Caco-2 (cell line): ENCODE measurements at places on chromosomes 2 and 18.
A peak's percentile ranks its signal among the peaks of the same experiment; 100 is the strongest.

DNA sequence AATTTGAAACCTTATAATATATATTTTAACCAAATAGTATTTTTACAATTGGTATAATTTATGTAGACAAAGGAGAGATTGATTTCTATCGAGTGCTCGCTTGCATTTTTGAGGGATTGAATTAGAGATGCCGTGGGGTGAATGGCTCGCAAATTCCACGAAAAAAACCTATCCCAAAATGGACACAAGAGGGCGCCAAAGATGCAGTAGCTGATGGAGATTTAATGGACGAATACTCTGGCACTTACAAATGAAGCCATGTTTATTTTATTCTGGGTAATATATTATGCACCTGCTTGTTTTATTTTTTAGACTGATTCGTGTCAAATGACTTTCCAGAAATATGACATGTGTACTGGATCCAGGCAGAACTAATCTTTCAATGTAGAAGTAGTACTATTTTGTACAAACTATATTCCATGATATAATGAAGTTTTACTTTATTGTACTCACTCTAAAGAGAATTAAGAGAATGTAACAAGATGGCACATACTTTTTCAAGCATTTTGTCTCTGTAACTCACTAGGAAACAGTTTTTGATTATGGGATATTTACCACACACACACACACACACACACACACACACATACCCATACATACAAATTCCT, 505.4 kb downstream of the PLCL1 start:
- DNase-seq: no peak

GRCh38 chr2:174166261-174166660, 82.1 kb downstream of the OLA1 start:
- no peak for DNase-seq

- no peak for DNase-seq
Observed at GRCh38 chr2:231934441-231935206, 8.4 kb upstream of the NPPC start.

DNA sequence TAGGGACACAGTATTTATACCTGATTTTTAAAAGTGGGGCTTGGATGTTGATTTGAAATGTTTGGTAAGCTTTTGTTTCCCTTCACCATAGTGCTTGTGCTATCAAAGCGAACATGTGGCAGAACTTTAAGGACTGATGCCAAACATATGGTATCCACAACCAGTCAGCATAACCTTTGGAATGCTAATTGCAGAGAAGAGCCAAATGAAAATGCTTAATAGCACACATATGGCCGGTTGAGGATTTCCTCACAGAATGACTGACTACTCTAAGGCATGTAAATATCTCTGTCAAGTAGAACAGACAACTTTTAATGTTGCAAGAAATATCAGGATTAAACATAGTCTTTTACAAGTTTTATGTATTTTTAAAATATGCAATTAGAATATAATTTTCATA, 120.9 kb upstream of the COL3A1 start:
- no peak for DNase-seq

DNA sequence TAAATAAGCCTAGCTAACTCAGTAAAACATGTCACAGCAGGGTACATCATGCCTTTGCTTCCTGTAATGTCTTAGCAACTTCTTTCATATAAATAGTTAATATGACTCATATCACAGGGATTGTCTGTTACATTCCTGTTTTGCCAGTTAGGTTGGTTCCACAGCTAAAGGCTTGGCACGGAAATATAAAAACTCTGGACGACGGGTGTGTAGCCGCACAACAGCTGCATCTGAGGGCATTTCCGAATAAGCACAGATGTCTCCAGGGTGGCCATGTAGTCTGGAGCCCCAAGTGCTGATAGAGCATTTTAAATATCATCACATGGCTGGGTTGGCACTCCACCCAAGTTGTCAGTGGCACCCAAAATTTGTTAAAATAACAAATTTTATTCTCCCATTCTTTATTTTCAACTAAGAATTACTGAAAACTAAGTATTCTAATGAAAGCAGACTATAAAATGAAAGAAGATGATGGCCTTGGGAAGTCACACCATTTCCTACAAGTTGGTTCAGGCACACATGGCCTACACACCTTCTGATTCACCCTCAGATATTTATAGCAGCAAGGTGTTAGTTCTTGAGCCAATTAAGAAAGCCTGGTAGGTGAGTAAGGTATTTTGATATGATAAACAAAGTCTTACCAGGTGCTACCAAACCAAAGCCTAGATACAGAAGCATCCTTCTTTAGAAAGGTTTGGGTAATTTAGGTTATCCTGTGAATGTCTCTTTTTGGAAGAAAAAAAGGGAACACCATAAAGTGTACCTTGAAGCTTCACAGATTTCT, 61.8 kb upstream of the STK17B start:
- DNase-seq: no peak

- DNase-seq: no peak
Observed at GRCh38 chr2:239558661-239559060, 157.8 kb upstream of the HDAC4 start.

GRCh38 chr2:218145124-218145523, 19.3 kb downstream of the CXCR2 start:
- no peak for DNase-seq

DNA sequence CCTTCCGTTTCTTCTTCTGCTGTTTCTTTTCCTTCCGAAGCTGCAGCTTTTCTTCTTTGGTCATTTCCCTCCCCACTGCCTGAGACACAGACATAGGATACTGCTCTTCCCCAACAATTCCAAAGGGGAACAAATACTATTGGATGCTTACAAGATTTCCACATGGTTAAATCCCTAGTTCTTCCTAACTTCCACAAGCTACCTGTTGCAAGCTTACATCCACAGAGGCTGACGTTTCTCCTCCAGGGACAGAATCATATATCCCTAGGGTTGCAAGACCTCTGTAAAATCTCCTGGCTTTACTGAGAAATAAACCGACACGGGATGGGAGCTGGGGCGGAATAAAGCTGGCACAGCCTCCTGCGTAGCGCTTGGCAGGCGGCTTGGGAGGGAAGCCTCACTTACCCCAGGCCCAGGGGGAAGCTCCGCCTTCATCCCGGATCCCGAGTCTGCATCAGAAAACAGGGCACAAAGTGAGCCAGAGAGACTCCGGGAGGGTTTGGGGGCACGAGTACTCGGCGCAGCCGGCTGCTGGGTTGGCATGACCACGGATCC, 590 bp downstream of the EIF2B4 start:
- DNase-seq: no peak

DNA sequence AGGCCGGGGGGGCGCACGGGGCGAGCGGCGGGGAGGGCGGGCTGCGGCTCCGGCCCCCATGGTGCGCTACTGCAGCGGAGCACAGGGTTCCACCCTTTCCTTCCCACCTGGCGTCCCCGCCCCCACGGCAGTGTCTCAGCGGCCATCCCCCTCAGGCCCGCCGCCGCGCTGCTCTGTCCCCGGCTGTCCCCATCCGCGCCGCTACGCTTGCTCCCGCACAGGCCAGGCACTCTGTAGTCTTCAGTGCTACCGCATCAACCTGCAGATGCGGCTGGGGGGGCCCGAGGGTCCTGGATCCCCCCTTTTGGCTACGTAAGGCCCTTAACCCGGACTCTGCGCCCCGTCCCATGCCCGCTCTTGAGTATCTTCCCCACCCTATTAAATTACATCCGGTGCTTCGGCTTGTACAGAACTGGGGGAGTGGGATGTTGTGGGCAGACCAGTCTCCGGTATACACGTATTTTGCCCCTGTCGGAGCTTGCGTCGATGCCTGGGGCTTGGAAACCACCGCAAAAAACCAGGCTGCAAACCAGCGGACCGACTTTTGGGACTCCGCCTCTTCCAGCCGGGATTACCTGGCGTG, 598 bp upstream of the WBP1 start:
- peak; percentile 90 for DNase-seq

- DNase-seq: no peak
Observed at GRCh38 chr2:236026841-236027240, 141.3 kb downstream of the GBX2 start.

- DNase-seq: no peak
Observed at GRCh38 chr2:157839162-157839801, 36.8 kb downstream of the ACVR1 start.
